ENCODE measurements at places on chromosomes 5 and 9.

GRCh38 chr5:87949676-87950631 is 318.7 kb downstream of the TMEM161B start:
- no peak for DNase-seq

GRCh38 chr5:11432116-11432515 is 472.1 kb downstream of the CTNND2 start:
- no peak for DNase-seq

- DNase-seq, result no peak
These were observed 475.5 kb upstream of the ACO1 start for GRCh38 chr9:31908891-31909480.

- DNase-seq, result no peak
These were observed 85.6 kb upstream of the ATP10B start for GRCh38 chr5:160937570-160937969.

DNA sequence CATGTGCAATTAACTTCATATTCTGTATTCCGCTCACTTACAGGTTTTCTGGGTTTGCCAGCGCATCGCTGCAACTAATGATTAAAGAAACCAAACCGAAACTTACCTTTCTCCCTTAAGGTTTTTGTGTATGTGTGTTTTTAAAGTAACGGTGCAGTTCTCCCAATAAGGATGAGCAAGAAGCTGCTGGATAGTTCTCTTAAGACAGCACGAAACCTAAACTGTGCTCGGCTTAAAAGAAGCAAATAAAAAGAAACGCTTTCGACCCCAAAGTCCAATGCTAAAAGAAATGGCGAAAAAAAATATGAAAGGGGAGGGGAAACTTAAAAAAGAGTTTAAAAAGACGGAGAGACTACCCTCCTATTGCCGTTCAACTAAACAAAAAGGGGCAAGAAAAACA is 340 bp downstream of the ELAVL2 start:
- no peak for DNase-seq

- DNase-seq, result no peak
These were observed 49.8 kb downstream of the LSM11 start for GRCh38 chr5:157793301-157793700.

DNA sequence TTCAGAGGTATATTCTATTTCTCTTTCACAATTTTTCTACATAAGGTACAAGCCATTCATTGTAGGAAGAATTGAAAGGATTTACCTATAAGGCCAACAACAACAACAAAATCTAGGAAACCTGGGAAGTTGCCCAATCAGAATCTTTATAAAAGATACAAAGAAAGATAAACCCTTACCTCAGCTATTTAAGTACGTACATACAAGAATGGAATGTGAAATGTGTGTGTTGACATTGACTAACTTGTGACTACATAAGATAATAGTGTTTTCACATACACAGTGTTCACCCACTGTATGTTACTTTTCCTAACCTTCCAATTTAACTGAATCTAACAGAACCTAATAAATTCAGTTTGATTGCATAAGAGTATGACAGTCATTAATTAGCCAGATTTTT is 154.1 kb downstream of the ADAMTS6 start:
- DNase-seq, result no peak

- DNase-seq, result no peak
These were observed 3.1 kb downstream of the GEMIN5 start for GRCh38 chr5:154934881-154935280.

DNA sequence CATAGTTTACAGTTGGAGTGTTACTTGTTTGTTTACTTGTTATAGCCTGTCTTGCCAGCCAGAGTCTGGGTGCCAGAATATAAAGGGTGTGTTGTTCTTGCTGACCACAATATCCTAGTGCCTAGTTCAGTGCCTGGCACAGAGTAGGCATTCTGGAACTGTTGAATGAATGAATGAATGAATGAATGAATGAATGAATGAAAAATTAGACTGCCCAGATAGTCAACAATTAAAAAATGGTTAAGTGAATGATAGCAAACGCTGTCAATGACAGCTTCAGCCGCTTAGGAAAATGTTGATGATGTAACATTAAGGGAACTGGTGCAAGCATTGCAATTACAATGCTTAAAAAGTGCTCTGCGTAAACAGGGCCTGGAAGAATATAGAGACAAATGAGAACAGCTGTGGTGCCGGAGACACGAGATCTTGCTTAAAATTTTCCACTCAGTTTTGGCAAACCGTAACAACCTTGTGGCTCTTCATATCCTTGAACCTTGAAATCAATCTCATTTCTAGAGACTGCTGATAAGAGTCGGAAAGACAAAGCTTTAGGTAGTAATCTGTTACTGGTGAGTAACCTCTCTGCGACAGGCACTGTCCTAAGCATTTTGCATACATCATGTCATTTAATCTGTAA is 4.7 kb upstream of the TTLL11 start:
- DNase-seq, result no peak

DNA sequence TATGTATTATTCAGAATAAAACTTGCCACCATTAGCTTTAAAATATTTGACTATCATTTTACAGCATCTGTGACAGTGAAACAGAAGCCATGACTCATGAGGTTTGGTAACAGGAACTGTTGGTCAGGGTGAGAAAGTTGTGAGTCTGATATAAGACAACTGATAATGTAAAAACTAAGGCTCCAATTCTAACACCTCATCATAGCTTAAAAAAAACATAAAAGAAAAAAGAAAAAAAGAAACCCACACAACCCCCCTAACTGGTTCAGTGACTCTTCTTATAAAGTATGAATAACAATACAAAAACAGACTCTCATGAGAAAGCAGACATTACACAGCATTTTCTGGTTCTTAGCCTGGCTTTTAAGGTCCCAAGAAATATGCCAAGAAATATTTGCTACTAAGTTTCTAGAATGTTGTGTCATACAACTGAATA is 85.8 kb downstream of the MRPS27 start:
- DNase-seq, result no peak

- no peak for DNase-seq
These were observed 209.6 kb upstream of the TNC start for GRCh38 chr9:115327436-115328122.

DNA sequence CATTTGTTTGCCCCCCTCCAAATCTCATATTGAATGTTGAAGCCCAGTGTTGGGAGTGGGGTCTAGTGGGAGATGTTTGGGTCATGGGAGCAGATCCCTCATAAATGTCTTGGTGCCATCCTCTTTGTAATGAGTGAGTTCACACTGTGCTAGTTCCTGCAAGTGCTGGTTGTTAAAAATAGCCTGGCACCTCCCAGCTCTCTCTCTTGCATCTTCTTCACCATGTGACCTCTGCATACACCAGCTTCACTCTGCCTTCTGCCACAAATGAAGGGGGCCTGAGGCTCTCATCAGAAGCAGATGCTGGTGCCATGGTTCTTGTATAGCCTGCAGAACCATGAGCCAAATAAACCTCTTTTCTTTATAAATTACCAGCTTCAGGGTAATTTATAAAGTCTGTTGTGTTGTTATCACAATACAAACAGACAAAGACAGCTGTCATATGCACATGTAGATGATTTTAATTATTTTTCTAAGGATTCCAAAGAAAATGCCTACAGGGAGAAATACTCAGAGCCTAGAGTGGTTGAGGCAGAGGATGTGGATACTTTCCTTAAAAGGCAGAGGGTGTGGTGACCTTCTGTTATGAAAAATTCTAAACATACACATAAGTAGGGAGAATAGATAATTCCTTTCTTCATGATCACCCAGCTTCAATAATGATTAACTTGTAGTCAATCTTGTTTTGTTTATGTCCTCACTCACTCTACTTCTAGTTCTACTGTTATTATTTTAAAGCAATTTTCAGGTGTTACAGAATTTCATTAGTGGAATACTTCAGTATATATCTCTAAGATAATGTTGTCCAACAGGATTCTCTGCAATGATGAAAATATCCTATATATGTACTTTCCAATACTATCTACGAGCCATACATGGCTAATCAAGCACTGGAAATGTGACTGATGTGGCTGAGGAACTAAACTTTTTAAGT is 75.1 kb upstream of the RANBP6 start:
- DNase-seq, result no peak

GRCh38 chr5:134226441-134227192 is 744 bp upstream of the PPP2CA start:
- DNase-seq, result no peak

- no peak for DNase-seq
These were observed 1780.5 kb upstream of the CDH6 start for GRCh38 chr5:29412979-29413378.

DNA sequence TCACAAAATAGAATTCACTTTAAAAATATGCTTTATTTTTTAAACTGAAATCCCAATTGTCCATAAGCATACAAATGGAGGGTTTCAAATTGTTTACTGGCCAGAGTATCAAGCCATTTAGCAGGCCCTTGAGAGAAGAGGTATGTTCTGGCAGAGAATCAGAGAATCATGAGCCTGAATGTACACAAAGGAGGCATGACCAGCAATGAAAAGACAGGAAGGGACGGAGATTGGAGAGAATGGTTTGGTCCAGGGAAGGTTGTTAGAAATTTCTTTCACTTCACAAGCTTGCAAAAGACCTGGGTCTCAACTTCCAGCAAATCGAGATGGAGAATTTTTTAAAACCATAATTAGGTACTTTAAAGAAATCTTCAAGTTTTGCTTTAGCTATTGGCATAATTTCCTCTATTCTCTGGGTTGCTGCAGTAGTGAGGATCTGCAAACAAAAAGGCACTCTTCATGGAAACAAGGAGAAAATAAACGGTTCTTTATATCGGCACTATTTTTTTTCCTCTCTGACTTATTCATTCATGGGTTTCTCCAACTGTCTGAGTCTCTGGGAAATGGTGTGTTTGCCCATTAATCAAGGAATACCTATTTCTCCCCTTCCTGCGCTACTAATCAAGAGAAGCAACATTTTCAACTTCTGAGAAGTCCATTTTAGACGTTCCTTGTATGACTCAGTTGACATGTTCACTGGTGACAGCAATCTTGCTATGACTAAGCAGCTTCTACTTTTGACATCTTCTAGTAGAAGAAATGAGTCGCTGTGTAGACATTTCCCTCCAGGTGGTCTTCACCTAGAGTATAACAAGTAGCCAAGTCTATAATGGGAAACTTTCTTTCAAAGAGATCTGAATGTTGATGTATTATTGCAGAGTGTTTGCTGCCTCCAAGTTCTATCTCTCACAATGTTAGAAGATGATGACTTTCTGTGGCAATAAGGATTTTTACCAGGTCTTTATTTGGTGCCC is 23.1 kb upstream of the ERCC6L2 start:
- no peak for DNase-seq

- DNase-seq, result no peak
These were observed 16.9 kb downstream of the MED27 start for GRCh38 chr9:132062806-132063205.

GRCh38 chr9:80175286-80176150 is 603.8 kb downstream of the TLE4 start:
- DNase-seq, result peak; percentile 21

- peak; percentile 63 for DNase-seq
These were observed 632.6 kb upstream of the WWC1 start for GRCh38 chr5:167658889-167659288.

GRCh38 chr5:103706939-103707682 is 144.5 kb upstream of the NUDT12 start:
- peak; percentile 87 for DNase-seq

DNA sequence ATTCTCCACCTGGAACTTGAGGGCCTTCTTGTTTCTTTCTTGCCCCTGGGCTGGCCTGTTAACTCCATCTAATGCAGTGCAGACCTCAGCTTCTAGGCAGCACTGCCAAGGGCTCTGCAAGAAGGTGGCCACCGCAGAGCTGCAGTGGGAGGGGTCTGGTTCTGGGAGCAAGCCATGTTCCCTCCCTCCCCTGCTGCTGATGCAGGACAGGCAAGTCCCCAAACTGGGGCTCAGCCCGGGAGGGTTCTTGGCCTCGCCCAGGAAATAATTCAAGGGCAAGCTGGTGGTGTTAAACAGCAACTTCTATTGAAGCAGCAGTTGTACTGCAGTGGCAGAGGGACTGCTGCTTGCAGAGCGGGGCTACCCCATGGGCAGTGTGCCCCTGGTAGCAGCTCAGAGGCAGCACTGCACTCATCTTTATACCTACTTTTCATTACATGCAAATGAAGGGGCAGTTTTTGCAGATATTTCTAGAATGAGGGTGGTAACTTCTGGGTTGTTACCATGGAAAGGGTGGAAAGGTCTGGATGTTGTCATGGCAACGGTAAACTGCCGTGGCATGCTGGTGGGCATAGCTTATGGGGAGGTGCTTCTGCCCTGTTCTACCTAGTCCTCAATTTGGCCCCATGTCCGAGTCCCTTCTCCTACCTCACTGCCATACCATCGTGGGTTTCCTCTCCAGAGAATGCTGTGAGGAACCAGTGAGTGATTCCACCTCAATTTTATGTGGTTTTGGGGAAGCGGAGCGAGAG is 82.1 kb downstream of the WDR41 start:
- no peak for DNase-seq

DNA sequence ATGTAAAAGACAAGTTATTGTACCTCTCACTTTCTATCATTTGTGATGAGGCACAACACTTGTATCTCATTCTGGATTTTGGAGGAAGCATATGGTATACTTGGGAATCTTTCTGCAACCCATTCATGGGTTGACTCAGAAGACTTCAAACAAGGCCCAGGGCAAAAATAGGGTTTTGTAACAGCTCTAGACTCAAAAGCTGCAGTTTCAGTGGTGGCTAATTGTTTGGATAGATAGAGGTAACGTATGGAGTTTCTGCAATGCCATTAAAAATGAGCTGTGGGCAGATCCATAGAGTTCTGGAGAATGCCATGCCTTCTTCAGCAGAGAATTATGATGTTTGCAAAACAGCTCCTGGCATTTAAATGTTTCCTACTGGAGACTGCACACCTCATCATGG is 279.6 kb upstream of the VLDLR start:
- DNase-seq, result no peak

DNA sequence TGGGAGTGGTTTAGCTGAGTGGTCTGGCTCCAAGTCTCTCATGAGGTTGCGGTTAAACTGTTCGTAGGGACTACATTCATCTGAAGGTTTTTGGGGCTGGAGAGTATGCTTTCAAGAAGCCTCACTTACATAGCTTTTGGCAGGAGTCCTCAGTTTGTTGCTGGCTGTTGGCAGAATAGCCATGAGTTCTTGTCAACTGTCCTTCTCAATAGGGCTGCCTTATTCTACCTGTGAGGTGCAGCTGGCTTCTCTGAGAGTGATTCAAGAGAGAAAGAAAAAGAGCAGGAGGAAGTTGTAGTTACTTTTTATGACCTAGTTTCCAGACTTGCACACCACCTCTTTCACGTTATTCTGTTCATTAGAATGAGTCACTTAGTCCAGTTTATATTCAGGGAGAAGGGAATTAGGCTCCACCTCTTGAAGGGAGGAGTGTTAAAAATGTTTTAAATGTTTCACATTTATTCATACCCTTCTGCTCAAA is 33.2 kb downstream of the YTHDC2 start:
- peak; percentile 25 for DNase-seq

DNA sequence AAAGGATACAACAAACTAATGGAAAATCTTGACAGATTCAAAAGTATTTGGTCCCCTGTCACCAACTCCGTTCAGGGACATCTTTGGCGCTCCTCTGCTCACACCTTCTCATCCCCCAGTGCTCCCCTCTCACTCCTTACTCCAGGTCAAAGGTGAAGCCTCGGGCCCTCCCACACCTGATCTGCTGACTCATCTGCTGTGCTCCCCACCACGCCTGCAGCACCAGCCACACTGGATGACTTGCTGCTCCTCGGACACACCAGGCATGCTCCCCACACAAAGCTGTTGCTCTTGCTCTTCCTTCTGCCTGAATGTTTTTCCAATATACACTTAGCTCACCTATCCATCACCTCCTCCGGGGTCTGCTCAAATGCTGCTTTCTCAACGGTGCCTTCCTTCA is 123.4 kb downstream of the ESM1 start:
- DNase-seq, result no peak

GRCh38 chr5:76471406-76471805 is 68.3 kb downstream of the IQGAP2 start:
- no peak for DNase-seq

- no peak for DNase-seq
These were observed 57.5 kb downstream of the GPR21 start for GRCh38 chr9:123090956-123091355.

Measured in fibroblast of skin of left quadriceps (primary cell).